NCI-H2081 (cell line): ENCODE measurements at places on chromosomes 3 and 15.

GRCh38 chr15:63917588-63918316, 84.0 kb upstream of the HERC1 start:
- no peak for DNase-seq

GRCh38 chr3:16741890-16742289, 136.7 kb upstream of the DAZL start:
- no peak for DNase-seq

DNA sequence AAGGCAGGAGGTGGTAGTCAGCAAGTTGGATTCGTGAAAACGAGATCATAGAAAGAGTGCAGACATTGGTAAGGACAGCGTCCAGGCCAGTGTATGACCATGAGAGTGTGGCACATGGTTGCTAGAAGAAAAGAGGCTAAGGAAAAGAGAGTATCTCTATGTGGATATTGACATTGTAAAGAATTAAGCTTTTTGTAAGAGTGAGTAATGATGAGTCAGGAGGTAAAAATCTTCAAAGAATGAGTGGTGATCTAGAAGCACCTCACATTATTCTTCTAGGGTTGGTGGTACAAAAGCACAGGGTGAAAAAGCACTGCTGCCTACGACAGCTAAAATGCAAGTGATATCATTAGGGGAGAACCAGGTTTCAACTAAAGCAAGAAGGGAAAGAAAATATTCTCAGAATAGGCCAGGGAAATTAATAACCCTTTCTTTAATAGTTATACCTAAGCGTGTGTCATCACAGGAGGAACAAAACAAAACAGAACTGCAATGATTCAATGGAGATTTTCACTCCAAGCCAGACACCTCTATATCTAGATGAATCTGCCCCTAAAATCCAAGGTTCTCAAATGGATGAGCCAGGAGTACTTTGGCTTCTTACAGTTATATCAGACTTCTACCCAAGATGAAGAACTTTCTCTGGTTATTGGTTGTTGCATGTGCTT, 884.7 kb downstream of the NAALADL2 start:
- DNase-seq: no peak

GRCh38 chr3:36792342-36792741, 28.0 kb upstream of the DCLK3 start:
- peak; percentile 3 for DNase-seq

GRCh38 chr3:55570271-55570711, 83.2 kb upstream of the WNT5A start:
- no peak for DNase-seq

DNA sequence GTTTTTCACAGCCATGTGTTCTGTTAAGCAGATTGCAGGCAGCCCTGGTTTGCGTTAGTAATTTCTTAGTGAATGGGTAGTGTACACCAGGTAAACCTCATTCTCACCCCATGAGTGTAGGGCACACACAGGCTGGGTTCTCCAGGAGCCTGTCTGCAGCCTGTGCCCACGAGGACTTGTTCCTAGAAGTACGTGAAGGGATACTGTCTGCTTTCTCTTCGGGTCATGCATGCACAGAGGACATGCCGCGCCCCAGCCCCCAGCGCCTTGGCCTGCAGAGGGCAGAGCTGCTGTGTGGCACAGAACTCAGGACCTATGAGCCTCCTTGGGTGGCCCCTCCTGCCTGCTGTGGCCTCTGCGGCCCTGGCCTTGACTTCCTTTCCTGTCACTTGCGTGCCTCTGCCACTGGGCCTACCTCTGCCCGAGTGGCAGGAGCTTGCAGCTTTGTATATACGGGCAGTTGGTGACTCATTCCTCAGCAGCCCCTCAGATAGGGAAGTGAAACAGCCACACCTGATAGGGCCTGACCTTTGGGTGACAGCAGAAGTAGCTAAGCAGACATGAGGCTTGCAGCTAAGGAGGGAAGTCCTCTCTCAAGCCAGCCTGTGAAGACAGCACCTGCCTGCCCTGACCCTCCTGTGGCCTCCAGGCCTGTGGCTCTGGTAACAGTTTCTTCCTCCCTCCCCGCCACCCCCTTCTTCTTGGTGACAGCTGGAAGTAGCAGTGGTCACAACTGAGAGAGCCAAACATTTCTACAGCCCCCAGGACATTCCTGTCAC, 19.5 kb downstream of the PPCDC start:
- no peak for DNase-seq

- no peak for DNase-seq
These were observed 54.8 kb upstream of the CHST2 start for GRCh38 chr3:143064777-143065176.

GRCh38 chr3:12394569-12395271, 89.6 kb upstream of the TSEN2 start:
- DNase-seq: no peak

DNA sequence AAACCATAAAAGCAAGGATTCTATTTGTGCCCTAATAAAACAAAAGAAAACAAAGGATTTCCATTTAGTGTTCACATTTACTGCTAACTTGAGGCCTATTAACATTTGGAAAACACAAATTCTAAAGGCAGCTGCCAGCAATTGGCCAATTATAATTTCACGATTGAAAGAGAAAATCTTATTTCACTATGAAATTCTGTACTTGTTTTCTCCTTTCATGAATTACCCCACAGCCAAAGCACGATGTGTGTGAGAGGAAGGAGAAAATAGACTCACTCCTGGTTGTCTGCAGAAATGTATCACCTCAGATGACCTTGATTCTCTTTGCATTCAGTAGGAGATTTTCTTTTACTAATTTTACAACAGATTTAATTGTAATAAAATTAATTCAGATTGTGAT, 242.8 kb upstream of the GBE1 start:
- DNase-seq: no peak

- DNase-seq: peak; percentile 9
These were observed 144.2 kb upstream of the BNIP2 start for GRCh38 chr15:59833366-59833765.

DNA sequence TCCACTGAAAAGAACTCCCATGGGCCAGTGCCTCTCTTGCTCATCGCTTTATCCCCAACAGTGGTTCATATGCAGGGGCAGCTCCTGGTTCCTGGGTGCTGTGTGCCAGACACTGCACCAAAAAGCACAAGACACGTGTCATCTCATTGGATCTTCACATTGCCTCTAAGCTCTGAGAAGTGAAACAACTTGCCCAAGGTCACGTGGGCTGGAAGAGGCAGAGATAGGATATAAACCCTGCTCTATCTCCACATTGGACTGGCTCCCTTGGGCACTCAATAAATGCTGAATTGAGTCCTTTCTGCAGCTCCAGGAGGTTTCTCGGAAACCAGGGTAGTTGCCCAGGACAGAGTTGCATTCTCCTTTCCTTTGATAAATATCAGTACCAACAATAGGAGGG, 88.1 kb downstream of the SRGAP3 start:
- no peak for DNase-seq

- DNase-seq: no peak
These were observed 11.1 kb upstream of the HHATL start for GRCh38 chr3:42713747-42714146.

- DNase-seq: peak; percentile 56
These were observed 139.4 kb upstream of the PFN2 start for GRCh38 chr3:150110097-150110496.

DNA sequence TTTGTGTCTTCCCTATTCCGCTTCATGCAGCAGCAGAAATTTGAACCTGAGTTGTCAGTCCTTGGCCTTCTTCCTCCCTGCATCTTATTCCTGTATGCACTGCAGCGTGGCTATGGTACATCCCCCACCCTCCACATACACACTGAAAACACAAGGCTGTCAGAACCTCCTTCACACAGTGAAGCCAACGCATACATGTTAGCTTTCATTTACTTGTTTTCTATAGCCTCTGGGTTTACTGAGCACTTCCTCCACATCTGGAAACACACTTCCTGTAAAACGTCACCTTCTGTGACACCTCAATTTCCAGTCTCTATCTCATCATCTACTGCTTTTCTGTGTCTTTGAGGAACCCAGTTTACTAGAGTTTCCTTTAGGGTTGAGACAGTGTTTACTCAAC, 47.0 kb downstream of the SUSD5 start:
- DNase-seq: no peak

GRCh38 chr3:197791113-197791891, at the start of gene LRCH3:
LRCH3 (plus strand) TSS chr3:197791254; CDS start chr3:197791279, 25 bp downstream.
- DNase-seq: peak; percentile 79

DNA sequence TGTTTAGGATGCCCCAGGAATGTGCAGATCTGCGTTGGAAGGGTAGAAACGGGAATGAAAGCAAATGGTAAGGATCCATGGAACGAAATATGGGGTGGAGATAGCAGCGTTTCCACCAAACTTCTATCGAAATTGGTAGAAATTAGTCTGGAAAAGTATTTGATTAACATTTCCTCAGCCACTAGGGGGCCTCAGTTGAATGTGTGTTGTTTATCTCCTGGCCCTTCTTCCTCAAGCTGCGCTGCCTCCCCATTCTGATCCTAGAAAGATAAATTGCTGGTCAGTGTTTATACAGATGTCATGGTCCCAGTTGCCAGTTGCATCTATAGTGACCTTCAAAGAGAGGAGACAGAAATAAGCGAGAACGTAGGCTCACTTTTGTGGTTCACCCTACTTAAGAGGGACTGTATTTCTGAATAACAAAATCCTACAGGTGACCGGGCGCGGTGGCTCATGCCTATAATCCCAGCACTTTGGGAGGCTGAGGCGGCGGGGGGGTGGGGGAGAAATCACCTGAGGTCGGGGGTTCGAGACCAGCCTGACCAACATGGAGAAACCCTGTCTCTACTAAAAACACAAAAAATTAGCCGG, 457.1 kb downstream of the SQOR start:
- DNase-seq: peak; percentile 72

- no peak for DNase-seq
These were observed 852.4 kb downstream of the TUSC7 start for GRCh38 chr3:117562000-117562399.

DNA sequence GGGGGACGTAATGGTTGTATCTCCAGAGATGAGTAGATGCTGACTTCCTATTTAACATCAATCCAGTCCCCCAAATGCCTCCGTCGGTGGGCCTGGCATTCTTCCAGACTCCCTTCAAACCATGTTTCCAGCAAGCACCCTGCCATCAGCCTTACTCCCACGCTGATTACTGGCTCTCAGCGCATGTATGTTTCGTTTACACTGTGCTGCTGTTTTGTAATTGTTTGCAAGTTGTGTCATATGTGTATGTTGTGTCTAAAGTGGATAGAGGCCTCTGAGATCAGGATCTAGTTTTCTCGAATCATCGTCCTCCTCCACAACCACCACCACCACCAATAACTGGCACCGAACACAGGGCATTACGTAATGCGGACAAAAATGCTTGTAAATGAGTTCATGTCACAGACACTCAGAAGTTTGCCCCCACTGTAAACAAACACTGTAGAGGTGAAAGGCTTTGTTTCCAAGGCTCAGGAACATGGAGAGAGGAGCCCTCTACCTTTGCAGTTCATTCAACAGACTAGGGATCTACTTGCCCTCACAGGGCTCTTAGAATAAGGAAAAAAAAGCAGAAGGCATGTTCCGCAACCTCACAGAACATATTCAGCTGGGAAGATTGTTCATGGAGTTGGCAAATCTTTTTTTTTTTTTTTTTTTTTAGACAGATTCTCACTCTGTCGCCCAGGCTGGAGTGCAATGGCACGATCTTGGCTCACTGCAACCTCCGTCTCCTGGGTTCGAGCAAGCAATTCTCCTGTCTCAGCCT, 46.1 kb upstream of the SEMA4B start:
- no peak for DNase-seq

DNA sequence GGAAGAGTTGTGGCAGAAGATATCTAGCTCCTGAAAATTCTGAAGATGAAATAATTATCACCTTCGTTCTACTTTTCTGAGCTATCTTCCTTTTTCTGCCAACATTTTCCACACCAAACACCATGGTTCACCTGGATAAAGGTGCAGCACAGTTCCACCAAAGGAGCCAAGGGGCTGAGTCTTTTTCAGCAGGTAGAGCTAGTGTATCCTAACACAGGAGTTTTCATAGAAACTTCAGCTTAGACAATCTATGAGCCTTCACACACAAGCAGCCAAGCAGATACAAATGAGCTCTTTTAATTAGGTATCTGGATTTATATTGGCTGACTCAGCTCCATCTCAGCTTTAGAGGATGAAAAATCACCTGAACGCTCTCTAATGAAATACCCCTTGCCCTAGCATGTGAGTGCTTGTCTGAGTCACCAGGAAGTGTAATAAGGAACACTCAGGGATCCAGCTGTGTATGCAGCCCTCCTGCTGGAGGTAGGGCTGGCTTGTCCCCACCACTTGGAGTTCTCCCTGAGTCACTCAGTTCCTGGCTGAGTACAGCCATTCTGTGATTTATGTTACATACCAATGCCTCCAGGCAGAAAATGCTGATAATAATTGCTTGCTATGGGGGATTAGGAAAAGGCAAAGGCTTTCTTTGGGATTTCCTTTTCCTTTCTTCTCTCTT, 385.7 kb downstream of the LSAMP start:
- peak; percentile 63 for DNase-seq

DNA sequence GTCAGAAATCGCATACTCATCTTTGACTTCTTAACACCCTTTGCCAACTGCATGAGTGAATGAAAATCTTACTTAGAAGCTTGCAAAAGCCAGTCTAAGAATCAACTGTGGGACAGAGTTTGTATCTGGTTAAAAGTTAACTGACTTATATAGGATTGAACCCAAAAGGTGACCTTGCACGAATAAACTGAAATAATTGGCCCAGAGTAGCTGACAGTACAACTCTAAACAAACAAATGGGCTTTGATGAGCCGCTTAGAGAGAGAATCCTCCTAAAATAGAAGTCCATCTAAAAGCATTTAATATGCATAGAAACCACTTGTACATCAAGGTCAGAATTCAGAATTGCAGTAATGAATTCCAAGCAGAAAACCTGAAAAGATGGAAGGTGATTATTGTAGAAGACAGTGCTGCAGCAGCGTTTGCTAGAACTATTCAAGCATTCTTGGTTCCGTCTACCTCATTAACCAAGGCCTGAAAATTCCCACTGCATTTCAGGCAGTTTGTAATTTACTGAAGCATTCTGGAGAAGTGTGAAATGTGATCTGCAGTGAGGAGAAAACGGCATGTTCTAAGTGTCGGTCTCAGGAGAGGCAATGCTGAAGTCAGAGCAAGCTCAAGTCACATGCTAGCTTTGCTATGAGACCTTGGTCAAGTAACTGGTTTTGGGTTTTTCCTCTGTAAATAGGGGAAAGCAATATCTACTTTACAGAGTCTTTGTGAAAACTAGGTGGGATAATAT, 103.7 kb downstream of the CADPS start:
- no peak for DNase-seq

- DNase-seq: no peak
These were observed 194.3 kb upstream of the SGO1 start for GRCh38 chr3:20380295-20380694.
